ENCODE measurements at places on chromosomes 7 and 10.

DNA sequence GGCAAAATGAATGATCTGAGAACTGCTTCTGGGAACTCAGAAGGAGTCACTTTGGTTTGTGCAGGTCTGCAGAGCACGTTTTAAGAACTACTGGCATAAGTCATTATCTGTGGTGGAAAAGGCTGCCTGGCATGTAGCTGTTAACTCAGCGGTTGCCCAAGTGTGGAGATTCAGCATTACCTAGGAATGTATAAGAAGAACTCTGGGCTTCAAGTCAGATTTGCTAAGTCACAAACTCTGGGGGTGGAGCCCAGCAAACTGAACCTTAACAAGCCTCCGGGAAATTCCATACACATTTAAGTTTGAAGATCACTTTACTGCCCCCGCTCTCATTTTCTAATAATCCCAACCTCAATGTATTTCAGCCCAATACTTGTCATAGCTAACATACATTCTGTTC is 31.1 kb downstream of the PLXDC2 start:
- DNase-seq, result no peak

DNA sequence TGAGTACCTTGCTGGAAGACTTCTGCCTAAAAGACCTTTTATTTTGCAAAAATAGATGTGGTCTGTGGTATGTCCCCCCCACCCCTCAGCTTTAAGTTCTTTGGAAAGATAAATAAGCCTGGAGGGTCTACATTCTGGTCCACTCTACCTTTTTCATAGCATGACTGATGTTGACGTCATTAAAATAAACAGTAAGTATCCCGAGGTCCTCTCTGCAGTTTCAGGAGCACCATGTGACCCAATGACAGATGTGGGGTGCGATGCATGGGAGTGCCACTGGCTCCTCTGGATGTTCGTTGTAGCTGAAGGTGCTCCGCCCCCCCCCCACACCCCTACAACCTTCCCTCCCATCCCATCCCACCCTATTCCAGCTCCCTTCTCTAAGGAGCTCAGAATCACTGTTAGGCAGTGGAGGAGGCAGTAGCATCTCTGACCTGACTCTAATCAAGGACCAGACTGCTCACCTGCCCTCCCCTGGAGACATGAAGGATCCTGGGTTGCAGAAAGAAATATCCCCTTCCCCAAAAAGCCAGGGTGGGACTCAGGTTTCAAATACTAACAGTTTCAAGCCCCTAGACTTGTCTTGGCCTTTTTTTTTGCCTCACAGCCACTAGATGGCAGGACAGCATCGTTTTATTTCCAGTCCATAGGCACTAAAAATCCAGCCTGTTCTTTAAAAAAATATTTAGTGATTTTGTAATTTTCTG is 25.1 kb downstream of the CASP7 start:
- DNase-seq, result no peak

DNA sequence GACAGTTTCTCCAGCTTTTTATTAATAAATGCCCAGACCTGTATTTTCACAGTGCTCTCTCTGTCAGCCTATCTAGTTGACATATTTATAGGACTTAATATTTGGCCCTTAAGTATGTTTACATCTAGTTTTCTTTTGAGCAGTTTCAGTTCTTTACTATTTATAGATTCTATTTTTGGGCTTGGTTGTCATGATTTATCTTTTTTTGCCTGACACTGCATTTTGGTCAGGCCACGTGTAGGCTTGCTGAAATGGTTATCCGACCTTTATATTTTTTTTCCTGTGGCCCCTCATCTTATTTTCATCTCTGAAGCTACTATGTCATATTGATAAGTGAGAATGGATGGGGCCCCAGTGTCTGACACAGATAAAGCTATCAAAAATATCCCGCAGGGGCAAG is 515.4 kb upstream of the FZD8 start:
- DNase-seq, result no peak

DNA sequence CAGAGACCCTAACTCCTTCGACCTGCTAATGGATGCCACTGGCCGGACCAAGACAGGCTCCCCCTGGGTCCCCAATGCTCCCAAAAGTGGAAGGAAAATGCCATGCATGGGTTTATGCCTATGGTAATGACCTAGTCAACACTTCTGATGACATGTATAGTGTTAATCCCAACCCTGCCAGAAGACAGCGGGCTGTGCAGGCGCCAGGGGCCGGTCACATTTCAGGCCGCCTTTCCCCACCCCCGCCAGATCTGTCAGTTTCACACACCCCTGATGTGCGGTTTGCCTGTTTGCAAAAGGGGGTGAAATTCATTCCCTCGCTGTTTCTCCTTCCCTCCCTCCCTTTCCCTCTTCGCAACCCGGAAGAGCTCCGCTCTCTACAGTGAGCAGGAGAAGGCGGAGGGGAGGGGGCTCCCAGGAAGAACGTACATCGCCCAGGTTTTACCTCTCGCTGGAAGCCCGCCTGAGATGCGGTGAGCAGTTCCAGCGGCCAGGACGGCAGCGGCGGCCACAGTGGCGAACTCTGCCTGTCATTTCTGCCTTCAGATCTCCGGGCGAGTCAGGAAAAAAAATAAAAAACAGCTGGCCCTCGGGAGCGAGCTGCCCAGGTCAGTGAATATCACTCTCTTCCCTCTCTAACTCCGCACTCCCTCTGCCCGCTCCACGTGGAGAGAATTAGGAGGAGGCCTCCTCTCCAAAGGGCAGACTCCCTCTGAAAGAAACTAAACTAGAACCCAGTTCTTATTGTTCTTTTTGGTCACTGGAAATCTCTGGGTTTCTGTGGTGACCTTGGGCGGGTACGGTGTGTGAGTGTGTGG is 9.4 kb upstream of the GATA3 start:
- no peak for DNase-seq

DNA sequence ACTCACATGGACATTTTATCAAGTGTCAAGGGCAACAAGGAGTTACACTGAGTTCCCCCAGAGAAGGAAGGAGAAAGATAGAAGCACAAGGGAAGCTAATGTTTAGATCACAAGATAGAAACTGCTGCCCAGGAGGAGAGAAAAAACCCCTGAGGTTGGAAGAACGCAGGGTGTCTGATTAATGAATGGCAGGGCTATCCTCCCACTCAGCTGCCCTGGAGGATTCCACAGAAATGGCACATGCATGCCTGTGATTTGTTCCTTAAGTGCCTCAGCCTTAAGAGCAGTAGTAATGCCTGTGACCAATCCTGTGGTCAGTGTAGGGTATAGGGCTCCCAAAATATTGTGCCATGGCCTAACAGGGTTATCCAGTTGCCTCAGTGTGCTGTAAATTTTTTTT is 20.2 kb downstream of the DNAJB9 start:
- no peak for DNase-seq

DNA sequence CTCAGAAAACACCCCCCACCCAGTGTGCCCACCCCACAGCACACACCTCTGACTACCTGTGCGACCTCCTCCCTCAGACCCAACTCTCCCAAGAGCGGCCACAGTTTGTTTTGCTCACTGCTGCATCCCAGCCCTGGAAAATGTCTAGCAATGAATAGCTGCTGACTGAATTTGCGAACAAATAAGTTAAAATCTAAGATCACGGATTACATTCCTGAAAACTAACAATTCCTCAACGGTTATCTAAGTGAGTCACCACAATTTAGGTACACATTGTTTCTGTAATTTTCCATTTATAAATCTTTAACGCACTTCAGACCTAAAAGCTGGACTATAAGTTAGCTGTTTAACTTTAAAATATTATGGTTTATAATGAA is 235.2 kb downstream of the ZMYND11 start:
- DNase-seq, result no peak

GRCh38 chr7:1093916-1094508 is 6.1 kb downstream of the GPER1 start:
- no peak for DNase-seq

- no peak for DNase-seq
These were observed 337.8 kb downstream of the NRG3 start for GRCh38 chr10:82212753-82213152.

DNA sequence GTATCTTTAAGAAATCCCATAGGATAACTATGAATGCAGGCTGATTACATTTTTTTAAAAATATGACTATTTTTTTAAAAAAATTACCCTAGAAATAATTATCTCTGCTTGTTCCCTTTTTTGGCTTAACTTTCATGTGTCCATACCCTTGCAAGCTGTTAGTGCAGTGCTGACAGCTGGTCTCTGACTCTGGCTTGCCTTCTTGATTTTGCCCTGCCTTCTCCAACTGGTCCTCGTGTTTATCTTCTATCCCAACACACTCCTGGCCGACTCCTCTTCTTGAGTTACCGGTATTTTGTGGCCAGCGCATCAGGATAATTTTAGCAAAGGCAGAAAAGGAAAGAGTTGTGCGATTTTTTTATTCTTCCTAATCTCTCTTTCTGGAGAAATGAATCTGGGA is 111.7 kb upstream of the STARD3NL start:
- DNase-seq, result no peak
